ENCODE measurements at places on chromosomes 1 and 21.

DNA sequence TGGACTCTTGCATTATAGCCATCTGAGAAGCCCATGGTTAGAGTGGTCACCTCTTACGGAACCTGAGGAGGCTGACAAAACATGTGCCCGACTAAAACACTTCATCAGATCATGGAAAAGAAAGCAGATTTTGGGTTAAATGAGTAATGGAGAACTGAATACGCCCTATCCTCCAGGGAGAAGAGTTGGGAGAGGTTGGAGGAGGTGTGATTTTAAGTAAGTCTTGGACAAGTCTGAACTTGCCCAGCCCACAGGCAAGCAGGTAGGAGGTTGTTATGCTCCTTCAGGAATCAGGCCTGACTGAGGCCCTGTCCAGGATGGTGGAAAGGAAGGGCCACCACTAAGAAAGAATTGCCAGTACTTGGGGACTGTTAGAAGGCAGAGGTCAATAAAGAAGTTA lies 255.8 kb downstream of the TGFB2 start:
- no peak for DNase-seq

DNA sequence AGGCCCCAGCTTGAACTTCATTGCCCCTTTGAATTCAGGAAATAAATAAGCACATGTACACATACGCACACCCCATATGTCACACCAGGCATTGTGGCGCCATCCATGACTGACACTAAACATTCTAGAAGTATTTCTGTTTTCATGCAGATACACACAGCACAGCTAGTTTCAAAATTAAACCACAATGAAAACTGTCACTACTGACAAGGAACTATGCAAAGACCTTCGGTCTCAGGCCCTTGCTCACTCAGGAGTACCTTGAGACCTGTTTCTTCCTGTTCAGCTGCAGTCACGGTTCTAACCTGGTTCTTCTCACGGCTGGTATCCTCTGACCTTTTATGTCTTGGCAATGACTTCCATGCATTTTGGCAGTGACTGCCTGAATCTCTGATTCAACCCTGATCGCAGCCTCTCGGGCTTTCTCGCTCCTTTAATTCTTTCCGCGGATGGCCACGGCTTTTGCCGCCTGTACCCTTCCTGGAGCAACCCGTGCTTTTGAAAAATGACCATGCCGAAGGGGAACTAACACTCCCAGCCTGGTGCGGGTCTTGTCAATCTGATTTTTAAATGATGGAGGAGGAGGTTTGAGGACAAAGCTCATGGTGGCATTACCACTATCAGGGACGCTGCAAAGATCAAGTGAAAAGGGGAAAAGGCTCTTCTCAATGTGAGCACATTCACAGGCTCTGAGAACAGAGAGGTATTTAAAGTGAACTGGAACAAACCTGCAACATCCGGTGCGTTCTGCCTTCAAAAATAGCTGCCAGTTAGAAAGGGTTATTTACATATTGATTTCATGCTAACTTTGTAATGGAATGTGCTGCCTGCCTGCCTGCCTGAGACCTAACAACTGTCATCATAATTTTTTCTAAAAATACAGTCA lies 384.6 kb downstream of the RRAGC start:
- DNase-seq: no peak

- DNase-seq: peak; percentile 86
Measured at GRCh38 chr1:210584439-210585113, 255.9 kb downstream of the HHAT start.

DNA sequence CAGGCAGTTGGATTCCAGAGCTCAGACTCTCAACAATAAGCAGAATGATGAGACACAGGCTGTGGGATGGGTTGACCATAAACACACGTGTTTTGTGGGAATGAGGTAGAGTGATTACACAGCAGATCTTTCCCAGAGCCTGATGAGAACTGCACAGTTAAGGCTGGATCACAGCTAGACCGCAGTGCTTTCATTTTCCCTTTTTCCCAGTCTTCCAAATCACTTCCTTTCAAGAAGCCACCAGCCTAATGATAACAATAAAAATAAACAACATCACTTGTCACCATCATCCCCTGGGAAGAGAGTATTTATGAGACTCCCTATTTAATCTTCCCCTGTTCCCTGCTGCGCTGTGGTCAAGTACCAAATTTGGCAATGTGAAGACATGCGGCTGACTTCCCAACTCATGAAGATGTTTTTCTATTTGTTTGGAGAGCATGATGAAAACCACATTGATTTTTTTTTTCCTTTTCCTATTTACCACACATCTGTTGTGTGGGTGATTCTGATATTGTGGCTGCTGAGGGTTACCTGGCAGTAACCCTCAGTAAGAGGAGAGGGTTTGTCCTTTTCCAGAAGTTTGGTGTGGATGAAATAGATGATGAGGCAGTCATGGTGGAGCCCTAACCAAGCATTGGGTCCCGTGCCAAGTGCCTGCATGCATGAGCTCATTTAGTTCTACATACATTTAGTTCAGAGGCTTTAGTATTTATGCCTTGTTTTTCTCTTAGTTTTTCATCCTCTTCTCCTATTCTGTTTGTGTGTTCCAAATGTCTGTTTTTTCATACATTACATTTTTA lies 248.9 kb upstream of the HOOK1 start:
- DNase-seq: peak; percentile 84

- no peak for DNase-seq
Measured at GRCh38 chr1:203278885-203279406, 26.4 kb upstream of the BTG2 start.

GRCh38 chr1:89942825-89943658 lies 51.9 kb upstream of the ZNF326 start:
- no peak for DNase-seq

GRCh38 chr1:108600504-108600903 lies 40.6 kb downstream of the EEIG2 start:
- no peak for DNase-seq

DNA sequence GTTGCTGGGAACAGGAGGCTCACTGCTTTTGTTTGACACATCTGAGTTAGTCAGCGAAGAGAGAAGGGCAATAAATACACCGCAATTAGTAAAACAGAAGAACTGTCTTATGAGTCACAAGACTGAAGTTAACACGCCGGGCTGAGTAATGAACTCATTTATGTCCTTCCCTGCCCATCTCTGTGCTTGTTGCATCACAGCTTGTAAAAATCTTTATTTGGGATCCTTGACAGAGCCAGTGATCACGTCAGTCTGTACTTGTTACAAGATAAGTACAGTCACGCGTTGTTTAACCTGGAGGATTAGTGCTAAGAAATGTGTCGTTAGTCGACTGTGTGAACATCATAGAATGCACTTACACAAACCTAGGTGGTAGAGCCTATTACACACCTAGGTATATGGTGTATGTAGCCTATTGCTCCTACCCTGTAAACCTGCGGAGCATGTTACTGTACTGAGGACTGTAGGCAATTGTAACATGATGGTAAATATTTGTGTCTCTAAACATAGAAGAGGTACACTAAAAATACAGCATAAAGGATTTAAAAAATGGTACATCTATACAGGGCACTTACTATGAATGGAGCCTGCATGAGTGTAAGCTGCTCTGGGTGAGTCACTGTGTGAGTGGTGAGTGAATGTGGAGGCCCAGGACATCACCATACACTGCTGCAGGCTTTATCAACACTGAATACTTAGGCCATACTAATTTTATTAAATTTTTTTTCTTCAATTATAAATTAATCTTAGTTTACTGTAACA lies 272.2 kb downstream of the TNR start:
- DNase-seq: peak; percentile 34

GRCh38 chr1:41240781-41241353 lies 1.2 kb downstream of the SCMH1 start:
- DNase-seq: no peak

GRCh38 chr1:52239708-52240001 lies 97.8 kb downstream of the ZFYVE9 start:
- no peak for DNase-seq

- no peak for DNase-seq
Measured at GRCh38 chr1:182485861-182486260, 35.9 kb downstream of the RGSL1 start.

DNA sequence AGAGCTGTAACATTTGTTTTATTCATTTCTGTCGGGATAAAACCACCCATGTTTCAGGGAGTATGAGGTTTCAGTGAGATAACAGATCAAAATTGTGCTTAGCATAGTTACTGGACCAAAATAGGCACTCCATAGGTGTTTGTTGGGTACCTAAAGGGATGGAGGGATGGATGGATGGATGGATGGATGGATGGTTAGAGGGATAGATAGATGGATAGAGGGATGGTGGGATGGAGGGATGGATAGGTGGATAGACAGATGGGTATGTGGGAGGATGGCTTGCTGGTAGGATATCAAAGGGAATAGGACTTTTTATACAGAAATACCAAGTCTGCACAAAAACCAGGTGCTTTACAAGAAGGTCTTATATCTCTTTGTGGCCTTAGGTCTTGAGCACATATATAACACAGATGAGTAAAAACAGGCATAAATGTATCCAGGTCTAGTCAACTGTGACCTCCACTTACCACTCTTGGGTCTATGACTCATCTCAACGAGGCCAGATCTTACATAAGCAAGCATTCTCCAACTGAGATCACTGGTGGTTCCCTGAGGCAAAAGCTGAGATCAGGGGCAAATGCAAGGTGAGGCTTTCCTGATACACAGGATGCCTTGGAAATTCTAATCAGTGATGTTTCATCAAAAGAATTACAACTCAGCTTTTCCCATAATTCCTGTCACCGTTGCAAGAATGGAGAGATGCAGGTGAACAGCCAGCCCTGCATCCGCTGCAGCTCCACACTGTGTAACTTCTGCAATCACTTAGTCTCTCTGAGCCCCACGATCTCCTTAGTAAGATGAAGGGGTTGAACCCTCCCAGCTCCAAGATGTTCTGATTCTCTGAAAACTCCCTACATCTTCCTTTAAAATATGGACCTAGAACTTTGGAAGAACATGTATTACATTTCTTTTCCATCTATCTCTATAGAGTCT lies 32.0 kb downstream of the PTAFR start:
- DNase-seq: peak; percentile 59

DNA sequence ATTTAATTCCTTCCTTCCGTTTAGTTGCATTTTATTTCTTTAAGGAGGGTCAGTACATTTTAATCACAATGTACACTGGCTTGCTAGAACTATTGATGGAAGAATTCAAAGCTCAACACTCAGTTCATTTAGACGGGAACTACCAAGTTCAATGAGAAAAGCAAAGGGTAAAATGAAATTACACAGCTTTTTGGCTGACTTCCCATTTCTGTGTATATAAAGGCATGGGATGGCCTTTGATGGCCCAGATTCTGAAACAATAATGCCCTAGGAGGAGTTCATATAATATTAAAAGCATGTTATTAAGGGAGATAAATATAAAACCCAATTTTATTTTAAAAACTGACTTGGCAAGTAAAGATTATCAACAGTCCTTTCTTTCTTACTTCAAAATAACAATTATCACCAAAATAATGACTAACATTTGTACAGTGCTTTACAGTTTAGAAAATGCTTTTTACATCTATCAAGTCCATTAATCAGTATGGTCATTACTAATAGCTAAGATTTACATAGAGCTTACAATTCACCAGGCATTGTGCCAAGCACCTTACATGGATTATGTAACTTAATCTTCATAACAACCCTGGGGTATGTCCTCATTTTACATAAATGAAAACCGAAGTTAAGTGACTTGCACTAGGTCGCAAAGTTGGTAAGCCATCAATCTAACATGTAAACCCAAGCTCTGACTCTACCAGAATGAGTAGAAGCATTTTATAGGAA lies 402.4 kb downstream of the OMA1 start:
- DNase-seq: no peak

DNA sequence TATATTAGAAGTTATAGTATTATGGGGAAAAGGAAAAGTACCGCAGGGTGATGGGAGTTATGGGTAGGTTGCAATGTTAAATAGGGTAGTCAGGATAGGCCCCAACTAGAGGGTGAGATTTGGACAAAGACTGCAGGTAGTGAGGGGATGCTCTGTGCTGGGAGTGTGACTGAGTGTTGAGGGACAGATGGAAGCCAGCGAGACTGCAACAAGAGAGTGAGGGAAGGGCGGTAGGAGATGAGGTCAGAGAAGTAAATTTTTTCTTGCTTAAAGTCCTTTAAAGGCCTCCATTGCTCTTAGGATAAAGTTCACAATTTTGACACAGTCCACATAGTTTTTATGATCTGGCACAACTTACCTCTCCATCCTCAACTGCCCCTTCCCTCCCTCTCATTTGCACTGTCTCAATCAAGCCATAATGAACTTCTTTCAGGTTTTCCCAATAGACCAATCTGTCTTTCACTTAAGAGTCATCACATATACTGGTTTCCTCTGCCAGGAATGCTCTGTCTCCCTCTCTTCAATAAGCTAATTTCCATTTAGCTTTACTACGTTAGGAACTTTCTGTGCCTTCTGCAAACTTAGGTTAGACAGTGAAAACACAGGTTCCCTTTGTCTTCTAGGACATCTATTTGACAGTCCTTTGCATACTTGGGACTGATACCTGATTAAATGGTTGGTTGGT lies 237.7 kb upstream of the CACYBP start:
- no peak for DNase-seq

GRCh38 chr1:67465375-67465774 lies 35.2 kb upstream of the SERBP1 start:
- no peak for DNase-seq

- DNase-seq: no peak
Measured at GRCh38 chr1:5272325-5272724, 617.9 kb downstream of the AJAP1 start.

GRCh38 chr21:35737899-35738346 lies 322.4 kb downstream of the SETD4 start:
- DNase-seq: peak; percentile 29

GRCh38 chr21:21952566-21952965 lies 954.4 kb downstream of the NCAM2 start:
- no peak for DNase-seq

GRCh38 chr1:59137276-59137615 lies 159.6 kb upstream of the FGGY start:
- DNase-seq: no peak

DNA sequence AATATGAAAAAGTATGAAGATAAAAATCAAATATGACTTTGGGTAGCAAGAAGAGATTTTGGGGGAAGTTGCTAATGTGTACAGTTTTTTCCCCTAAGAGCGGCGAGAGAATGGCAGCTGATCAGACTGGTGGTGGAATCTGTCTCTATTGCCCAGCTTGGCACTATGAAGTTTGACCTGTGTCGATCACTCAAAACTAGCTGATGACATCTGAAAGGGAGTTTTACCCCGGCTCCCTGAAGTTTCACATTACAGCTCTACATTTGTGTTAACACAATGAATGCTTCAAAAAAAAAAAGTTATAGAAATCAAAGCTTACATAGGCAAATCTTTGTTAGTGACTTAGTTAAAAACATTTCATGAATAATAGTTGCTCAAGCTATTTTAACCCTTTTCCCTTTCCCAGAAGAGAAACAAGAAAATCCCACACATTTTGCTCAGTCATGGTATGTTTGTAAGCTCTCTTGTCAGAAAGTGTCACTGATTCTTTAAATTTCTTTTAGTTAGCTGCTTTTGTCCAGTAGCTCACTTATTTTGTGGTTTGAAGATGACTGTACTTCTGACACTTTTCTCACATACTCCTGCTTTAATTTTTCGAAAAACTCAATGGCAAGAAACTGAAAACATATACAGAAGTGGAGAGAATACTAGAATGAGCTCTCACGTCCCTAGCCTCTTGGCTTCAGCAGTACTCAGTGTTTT lies 41.3 kb downstream of the DYRK1A start:
- DNase-seq: no peak

All from AG08395 (cell line).